Neuronal stem cell (in vitro differentiated cells): ENCODE measurements at places on chromosomes 2 and 18.

DNA sequence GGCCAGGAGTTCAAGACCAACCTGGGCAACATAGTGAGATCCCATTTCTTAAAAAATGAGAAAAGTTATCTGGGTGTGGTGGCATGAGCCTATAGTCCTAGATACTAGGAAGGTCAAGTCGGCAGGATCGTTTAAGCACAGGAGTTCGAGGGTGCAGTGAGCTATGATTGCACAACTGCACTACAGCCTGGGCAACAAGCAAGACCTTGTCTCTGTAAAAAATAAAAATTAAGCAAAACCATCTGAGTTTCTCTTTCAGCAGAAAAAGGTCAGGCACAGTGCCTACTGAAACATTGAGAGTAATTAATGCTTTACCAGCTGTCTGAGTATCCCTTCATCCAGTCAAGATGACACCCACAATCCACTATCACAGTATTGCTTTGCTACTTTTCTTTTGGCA, 258.3 kb downstream of the MBD5 start:
- H3K27me3 ChIP-seq: no peaks in the 10 kb centered on the region
- DNase-seq: no peak
- no peak overlapping the region for H3K27ac ChIP-seq

DNA sequence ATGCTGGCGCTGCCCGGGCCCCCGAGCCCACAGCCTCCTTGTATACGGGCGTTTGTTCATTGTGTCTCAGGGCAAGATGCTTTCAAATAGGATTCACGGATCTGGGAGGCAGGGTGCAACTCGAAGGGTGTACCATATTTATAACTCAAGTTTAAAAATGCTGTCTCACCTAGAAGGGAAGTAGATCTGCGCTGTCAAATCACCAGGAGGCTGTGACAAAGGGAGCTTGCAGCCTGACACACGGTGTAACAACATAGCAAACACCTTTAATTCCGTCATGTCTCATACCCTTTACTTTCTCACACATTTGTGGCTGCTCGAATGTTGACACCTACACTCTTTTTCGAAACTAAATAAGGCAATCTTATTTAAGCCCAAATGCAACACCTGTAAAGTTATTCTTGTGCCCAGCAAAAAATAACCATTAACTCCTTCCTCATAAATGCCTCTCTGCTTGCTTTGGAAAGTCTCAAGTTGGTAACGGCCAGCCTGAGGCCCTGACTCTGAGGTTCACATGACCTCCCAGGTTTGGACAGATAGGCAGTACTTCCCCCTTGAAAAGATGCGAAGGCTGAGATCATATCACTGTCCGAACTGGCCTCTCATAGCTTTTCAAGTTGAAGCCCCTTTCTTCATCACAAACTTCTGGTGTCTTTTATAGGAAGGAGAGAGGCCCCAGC, 11.6 kb downstream of the ZEB2 start:
- H3K27ac ChIP-seq: no peak overlapping the region
- no peaks in the 10 kb centered on the region for H3K27me3 ChIP-seq
- no peak for DNase-seq
- no peak overlapping the region for H3K4me3 ChIP-seq

DNA sequence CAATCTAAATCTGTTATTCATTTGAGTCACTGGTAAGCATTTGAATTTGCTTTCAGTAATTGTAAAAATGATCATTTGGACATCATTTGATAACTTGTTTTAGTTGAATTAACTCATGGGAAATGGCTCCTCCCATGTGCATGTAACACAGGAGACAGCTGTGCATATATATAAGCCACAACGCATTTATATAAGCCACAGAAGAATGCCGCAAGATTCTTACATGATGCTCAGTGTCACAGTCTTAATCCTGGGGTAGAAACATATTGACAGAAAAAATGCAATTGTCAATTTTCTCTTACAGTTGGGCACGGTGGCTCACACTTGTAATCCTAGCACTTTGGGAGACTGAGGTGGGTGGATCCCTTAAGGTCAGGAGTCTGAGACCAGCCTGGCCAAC, 13.3 kb upstream of the IAH1 start:
- no peak overlapping the region for H3K27ac ChIP-seq
- no peaks in the 10 kb centered on the region for H3K27me3 ChIP-seq
- H3K4me1 ChIP-seq: no peaks in the 10 kb centered on the region
- no peak overlapping the region for H3K4me3 ChIP-seq
- no peak for DNase-seq

DNA sequence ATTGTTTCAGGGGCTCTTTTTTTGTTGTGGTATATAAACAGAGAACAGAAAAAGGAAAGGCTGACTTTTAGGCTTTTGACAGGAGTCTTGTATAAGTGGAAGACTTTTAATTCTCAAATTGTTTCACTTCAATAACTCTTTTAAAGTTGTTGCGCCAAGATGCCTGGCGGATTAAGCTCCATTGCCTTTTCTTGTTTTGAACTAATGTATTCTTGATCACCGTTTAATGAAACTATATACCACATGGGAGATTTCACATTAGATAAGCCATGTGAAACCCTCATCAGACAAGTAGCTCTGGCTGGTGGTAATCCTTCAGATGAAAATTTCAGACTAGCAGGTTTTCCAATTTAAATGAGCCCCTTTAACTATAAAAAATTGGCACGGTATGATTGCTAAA, 257.4 kb downstream of the CCDC178 start:
- H3K4me3 ChIP-seq: no peak overlapping the region
- peaks cover 2% of the 10 kb centered on the region for H3K4me1 ChIP-seq
- H3K27ac ChIP-seq: no peak overlapping the region
- no peaks in the 10 kb centered on the region for H3K36me3 ChIP-seq

GRCh38 chr2:215787565-215788178, 225.7 kb downstream of the MREG start:
- H3K4me3 ChIP-seq: no peak overlapping the region
- no peaks in the 10 kb centered on the region for H3K27me3 ChIP-seq
- peaks cover 6% of the 10 kb centered on the region for H3K4me1 ChIP-seq
- no peaks in the 10 kb centered on the region for H3K36me3 ChIP-seq
- H3K27ac ChIP-seq: no peak overlapping the region

DNA sequence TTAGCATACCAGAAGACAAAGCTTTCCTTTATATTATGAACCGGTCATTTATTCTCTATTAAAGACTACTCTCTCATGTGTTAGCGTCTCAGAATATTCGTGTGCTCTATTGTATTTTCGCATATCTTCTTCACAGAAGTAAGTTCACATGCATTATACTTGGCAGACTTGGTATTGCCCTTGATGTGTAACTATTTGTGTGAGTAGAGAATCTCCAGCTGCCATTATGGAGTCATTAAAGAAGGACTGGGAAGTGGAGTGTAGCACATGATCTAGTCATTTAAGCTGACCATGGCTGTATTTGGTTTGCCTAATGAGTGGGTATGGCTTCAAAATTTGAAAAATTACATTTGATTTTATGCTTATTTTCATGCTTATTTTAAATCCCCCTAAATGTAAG, 92.9 kb downstream of the TTC27 start:
- DNase-seq: no peak
- no peak overlapping the region for H3K4me3 ChIP-seq
- H3K4me1 ChIP-seq: no peaks in the 10 kb centered on the region
- no peaks in the 10 kb centered on the region for H3K36me3 ChIP-seq

GRCh38 chr18:9563331-9563730, 51.0 kb downstream of the PPP4R1 start:
- H3K36me3 ChIP-seq: peaks cover 100% of the 10 kb centered on the region
- DNase-seq: no peak
- H3K4me3 ChIP-seq: no peak overlapping the region
- H3K4me1 ChIP-seq: no peaks in the 10 kb centered on the region
- no peaks in the 10 kb centered on the region for H3K27me3 ChIP-seq
- no peak overlapping the region for H3K27ac ChIP-seq

DNA sequence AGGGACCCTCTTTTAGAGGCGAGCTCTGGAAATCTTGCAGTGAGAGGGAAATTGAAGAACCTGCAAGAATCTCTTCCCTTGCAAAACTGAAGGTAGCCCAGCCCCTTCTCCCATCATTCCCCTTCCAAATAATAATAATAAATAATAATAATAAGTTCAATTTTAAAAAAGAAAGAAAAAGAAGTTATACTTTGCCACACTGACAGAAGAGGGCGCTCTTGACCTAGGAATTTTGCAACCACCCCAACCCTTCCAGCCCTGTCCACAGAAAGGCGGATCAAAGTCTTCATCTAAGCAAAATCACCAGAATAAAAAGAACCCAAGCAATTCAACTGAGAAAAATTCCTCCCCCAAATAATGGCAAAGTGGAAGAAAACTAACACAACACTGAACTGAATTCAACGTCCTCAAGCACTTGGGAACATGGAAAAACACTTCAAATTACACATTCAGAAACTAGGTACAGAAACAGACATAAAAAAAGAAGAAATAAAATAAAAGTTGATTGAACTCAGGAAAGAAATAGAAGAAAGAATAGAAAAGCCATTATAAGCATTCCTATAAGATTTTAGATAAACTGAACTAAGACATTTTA, 98.9 kb upstream of the GLS start:
- H3K4me1 ChIP-seq: no peaks in the 10 kb centered on the region

- no peaks in the 10 kb centered on the region for H3K27me3 ChIP-seq
- no peaks in the 10 kb centered on the region for H3K36me3 ChIP-seq
- no peak overlapping the region for H3K4me3 ChIP-seq
Observed at GRCh38 chr2:45256173-45256866, 247.1 kb upstream of the SIX2 start.

GRCh38 chr2:237735798-237736197, 62.8 kb upstream of the RBM44 start:
- DNase-seq: no peak
- H3K27ac ChIP-seq: no peak overlapping the region
- peaks cover 23% of the 10 kb centered on the region for H3K4me1 ChIP-seq

GRCh38 chr2:150062416-150062815, 425.1 kb downstream of the RND3 start:
- peaks cover 9% of the 10 kb centered on the region for H3K4me1 ChIP-seq
- no peaks in the 10 kb centered on the region for H3K27me3 ChIP-seq
- H3K27ac ChIP-seq: no peak overlapping the region

- H3K4me1 ChIP-seq: peaks cover 8% of the 10 kb centered on the region
- no peaks in the 10 kb centered on the region for H3K36me3 ChIP-seq
- no peak overlapping the region for H3K27ac ChIP-seq
- no peaks in the 10 kb centered on the region for H3K27me3 ChIP-seq
- H3K4me3 ChIP-seq: no peak overlapping the region
- no peak for DNase-seq
Observed at GRCh38 chr2:72157871-72158771, 10.5 kb upstream of the CYP26B1 start.

DNA sequence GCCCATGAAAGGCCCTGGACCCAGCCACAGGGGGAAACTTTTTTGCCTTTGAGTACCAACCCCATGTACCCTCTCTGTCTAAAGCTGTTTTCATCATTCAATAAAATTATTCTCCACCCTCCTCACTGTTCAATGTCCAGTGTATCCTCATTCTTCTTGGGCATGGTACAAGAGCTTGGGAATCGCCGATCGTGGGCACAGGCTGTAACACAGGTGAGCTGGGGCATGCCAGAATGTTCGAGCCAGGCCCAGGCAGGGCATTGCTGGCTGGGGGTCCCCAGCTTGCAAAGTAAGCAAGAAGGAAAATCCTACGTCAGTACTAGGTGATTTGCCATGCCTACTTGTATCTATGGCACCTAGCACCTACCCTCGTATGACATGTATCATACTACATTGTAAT, 162.1 kb upstream of the NOL4 start:
- no peak for DNase-seq
- H3K27me3 ChIP-seq: no peaks in the 10 kb centered on the region
- H3K4me1 ChIP-seq: no peaks in the 10 kb centered on the region
- H3K27ac ChIP-seq: no peak overlapping the region
- no peak overlapping the region for H3K4me3 ChIP-seq

- H3K27ac ChIP-seq: no peak overlapping the region
- no peak overlapping the region for H3K4me3 ChIP-seq
- H3K27me3 ChIP-seq: no peaks in the 10 kb centered on the region
- H3K36me3 ChIP-seq: no peaks in the 10 kb centered on the region
- no peak for DNase-seq
Observed at GRCh38 chr2:232076736-232077135, 115.2 kb downstream of the DIS3L2 start.

GRCh38 chr2:149094217-149095015, 55.9 kb downstream of the LYPD6B start:
- H3K4me3 ChIP-seq: no peak overlapping the region
- H3K4me1 ChIP-seq: no peaks in the 10 kb centered on the region
- no peak for DNase-seq
- no peaks in the 10 kb centered on the region for H3K27me3 ChIP-seq
- H3K27ac ChIP-seq: no peak overlapping the region

DNA sequence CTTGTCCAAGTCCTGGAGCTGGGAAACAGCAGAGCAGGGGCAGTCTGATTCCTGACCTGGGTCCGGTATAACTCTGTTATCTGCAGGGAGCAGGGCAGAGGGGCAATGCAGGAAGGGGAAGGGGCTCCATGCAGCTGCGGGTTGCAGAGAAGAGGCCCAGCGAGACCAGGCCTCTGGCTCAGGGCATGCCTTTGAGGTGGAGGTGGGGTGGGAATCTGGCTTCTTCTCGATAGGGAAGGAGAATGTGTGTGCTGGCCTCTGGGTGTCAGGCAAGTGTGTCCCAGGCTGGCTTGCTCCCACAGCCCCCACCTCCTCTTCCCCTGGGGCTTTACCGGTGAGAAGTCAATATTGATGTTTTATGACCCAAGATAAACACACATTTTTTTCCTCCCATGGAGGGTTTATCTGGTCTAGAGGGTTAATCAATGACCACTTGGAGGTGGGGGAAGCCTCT, 187.1 kb upstream of the HAAO start:
- DNase-seq: no peak
- H3K27ac ChIP-seq: no peak overlapping the region
- no peaks in the 10 kb centered on the region for H3K27me3 ChIP-seq

DNA sequence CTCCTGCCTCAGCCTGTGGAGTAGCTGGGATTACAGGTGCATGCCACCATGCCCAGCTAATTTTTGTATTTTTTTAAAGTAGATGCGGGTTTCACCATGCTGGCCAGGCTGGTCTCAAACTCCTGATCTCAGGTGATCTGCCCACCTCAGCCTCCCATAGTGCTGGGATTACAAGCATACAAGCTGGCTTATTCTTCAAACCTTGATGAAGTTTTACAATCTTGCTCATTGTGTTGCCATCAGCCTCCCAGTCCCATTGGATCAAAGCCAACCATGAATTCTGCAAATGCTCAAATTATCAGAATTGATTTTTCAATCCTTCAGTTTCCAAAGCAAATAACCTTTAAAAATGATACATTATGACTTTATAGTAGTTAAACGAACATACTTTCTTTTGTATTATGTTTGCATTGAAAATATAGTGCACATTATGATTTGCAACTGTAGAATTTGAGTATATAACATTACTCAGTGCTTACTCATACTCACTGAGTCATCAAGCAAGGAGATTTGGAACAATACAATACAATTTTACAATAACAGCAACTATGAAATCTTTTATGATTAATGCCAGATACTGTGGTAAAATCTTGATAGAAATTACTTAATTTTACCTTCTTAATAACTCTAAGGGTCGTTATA, 1491.9 kb upstream of the CELF4 start:
- H3K4me3 ChIP-seq: no peak overlapping the region
- no peaks in the 10 kb centered on the region for H3K27me3 ChIP-seq
- H3K4me1 ChIP-seq: peaks cover 2% of the 10 kb centered on the region
- no peak overlapping the region for H3K27ac ChIP-seq

GRCh38 chr2:207223051-207223450, 57.3 kb upstream of the KLF7 start:
- peaks cover 34% of the 10 kb centered on the region for H3K4me1 ChIP-seq
- H3K36me3 ChIP-seq: no peaks in the 10 kb centered on the region
- H3K27ac ChIP-seq: no peak overlapping the region
- H3K27me3 ChIP-seq: no peaks in the 10 kb centered on the region

GRCh38 chr2:343355-343754, 55.5 kb upstream of the ALKAL2 start:
- H3K4me3 ChIP-seq: no peak overlapping the region
- peaks cover 5% of the 10 kb centered on the region for H3K4me1 ChIP-seq
- H3K36me3 ChIP-seq: no peaks in the 10 kb centered on the region
- no peaks in the 10 kb centered on the region for H3K27me3 ChIP-seq
- DNase-seq: no peak
